ENCODE measurements at places on chromosomes 2 and 18.
A peak's percentile ranks its signal among the peaks of the same experiment; 100 is the strongest.

- no peak for DNase-seq
Observed at GRCh38 chr2:42847596-42848151, 55.3 kb upstream of the HAAO start.

GRCh38 chr18:36769172-36769571 lies 59.6 kb downstream of the TPGS2 start:
- DNase-seq = no peak

GRCh38 chr2:100654611-100655010 lies 91.8 kb downstream of the PDCL3 start:
- DNase-seq = no peak

DNA sequence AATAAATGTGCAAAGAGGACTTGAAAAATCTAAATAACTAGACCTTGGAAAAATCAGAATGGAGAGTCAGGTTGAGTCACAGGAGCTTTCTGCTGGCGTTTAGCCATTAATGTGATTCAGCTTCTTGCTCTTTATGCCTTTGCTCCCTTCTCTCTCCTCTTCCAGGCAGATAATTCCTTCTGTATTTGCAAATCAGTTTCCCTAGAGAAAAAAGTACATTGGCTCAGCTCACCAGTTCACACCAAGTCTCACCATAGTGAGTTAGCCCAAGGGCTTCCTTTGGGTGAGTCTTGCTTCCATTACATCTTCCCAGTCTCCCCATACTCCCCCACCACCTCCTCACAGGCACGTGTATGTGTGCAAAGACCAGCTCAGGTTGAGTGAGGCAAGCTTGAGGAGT lies 73.6 kb downstream of the CYBRD1 start:
- DNase-seq = no peak

DNA sequence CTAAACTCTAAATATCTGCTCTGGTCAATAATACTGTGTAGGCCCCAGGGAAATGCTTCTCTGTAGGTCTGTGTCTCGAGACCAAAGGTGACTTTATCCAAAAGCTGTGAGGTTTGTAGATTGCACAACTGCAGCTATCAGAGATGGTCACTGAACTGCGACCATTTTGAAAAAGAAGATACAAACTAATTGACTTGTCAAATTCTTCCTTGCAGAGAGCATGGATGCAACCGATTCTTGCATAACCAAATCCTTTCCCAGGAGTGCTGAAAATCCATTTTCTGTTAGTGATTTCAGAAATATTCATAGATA lies 155.8 kb downstream of the SH3BP4 start:
- no peak for DNase-seq

GRCh38 chr2:234677758-234678538 lies 181.1 kb upstream of the ARL4C start:
- no peak for DNase-seq

GRCh38 chr2:191499874-191500565 lies 177.9 kb upstream of the NABP1 start:
- DNase-seq = no peak

GRCh38 chr2:222076973-222077690 lies 221.7 kb downstream of the PAX3 start:
- peak; percentile 53 for DNase-seq

DNA sequence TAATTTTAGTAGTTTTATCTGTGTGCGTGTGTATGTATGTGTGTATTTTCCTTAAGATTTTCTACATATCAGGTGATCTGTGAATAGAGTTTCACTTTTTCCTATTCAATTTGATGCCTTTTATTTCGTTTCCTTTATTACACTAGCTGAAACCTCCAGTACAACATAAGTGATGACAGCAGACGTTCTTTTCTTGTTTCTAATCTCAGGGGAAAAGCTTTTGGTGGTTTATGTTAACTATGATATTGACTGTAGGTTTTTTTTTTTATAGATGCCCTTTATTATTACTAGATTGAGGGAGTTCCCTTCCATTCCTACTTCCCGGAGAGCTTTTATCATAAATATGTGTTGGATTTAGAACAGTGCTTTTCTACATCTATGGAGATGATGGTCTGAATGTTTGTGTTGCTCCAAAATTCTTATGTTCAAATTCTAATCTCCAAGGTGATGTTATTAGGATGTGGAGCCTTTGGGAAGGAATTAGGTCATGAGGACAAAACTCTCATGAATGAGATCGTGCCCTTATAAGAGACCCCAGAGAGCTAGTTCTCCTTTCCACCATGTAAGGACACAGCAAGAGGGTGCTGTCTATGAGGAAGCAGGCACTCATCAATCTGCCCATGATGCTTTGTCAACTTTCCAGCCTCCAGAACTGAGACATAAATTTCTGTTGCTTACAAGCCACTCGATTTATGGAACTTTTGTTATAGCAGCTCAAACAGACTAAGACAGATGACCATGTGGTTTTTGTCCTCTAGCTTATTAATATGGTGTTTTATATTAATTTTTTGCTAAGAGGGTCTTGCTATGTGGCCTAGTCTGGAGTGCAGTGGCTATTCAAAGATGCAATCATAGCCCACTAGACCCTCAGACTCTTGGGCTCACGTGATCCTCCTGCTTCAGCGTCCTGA lies 5.9 kb upstream of the RHBDD1 start:
- DNase-seq = no peak

- no peak for DNase-seq
Observed at GRCh38 chr2:128332091-128332634, 13.5 kb upstream of the HS6ST1 start.

GRCh38 chr18:73535189-73535588 lies 612.4 kb downstream of the FBXO15 start:
- DNase-seq = no peak

DNA sequence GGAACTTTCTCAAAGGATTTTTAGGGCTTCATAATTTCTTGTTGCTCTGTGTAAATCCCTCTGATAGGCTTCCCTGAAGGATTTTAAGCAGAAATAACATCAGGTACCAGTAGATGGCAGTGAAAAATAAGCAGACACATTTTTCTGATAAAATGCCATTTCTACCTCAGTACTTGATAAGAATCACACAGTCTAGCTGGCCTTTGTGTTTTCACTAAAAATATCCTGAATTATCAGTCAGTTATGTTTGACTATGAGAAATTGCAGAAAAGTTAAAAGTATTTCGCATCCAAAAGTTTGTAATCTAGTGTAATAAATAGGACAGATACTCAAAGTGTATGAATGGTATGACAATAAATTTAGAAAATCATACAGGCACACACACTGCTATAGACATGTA lies 68.7 kb downstream of the DNAJC10 start:
- peak; percentile 46 for DNase-seq

DNA sequence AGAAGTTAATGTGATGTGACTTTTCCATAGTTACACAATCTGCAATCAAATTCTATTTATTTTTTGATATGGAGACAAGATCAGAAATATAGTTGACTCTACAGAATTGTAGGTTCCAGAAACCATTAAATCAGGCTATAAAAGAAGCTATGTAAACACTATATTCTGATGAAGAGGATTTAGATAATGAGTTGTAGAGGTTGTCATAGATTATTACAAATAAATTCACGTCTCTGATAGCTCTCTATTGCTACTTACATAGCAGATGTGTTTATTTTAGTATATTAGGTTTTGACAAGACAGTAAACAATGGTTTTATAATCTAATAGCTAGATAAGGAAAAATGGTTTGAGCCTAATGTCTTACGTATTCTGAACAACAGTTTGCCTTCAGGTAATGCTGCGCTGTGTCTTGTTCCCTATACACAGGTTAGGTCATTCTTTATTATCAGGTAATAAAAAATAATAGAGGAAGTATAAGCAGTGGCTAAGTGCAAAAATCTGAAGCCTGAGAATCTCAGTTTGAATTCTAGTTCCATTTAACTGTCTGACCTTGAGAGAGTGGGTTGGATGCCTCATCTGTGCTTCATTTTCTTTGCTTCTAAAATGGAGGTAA lies 93.4 kb downstream of the PPP1R1C start:
- DNase-seq = no peak

- no peak for DNase-seq
Observed at GRCh38 chr2:283996-284794, 3.7 kb downstream of the ALKAL2 start.
